Activated naive CD8-positive, alpha-beta T cell treated with anti-CD3 and anti-CD28 coated beads, Interleukin-2, amount 10 ng/mL, durations not matched to agents 7 days and 5 days (primary cell): ENCODE measurements at places on chromosomes 7 and 10. TPM values are rescaled to one million over a fixed set of nuclear protein-coding genes. Genes with fewer than 3 reads are reported as not detected.

DNA sequence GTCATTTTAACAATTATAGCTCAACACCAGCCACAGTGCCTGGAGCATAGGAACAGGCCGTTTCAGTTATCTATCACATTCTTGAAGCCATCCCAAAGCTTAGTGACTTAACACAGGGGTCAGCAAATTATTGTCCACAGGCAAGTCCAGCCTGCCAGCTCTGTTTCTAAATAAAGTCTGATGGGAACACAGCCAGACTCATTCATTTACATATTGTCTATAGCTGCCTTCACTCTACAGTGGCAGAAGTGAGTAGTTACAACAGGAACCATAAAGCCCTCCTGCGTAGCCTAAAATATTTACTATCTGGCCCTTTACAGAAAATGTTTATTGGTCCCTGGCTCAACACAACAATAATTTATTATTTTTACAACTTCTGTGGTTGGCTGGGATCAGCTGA is 407.5 kb upstream of the AUTS2 start:
- H3K36me3 ChIP-seq: no peaks in the 10 kb centered on the region
- DNase-seq: no peak
- no peak overlapping the region for H3K27ac ChIP-seq
- H3K27me3 ChIP-seq: no peaks in the 10 kb centered on the region

DNA sequence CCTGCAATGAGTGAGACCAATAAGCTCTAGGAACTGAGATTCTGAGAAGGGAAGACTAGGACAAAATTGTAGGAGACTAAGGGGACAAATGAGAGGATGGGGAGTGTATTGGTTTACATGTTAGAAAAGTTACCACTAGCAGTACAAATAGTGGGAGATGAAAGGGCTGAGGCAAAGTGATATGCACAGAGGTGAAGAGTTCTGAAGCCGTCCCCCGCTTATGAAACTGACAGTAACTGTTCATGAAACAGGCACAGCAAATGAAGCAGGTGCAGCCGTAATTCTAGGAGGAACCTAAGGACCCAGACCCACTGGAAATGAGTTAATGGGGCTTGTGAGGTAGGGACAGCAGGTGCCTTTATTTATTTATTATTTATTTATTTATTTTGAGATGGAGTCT is 211.3 kb downstream of the PRKG1 start:
- H3K27me3 ChIP-seq: no peaks in the 10 kb centered on the region
- no peaks in the 10 kb centered on the region for H3K4me1 ChIP-seq
- no peaks in the 10 kb centered on the region for H3K36me3 ChIP-seq
- no peak overlapping the region for H3K4me3 ChIP-seq
- no peak for DNase-seq

DNA sequence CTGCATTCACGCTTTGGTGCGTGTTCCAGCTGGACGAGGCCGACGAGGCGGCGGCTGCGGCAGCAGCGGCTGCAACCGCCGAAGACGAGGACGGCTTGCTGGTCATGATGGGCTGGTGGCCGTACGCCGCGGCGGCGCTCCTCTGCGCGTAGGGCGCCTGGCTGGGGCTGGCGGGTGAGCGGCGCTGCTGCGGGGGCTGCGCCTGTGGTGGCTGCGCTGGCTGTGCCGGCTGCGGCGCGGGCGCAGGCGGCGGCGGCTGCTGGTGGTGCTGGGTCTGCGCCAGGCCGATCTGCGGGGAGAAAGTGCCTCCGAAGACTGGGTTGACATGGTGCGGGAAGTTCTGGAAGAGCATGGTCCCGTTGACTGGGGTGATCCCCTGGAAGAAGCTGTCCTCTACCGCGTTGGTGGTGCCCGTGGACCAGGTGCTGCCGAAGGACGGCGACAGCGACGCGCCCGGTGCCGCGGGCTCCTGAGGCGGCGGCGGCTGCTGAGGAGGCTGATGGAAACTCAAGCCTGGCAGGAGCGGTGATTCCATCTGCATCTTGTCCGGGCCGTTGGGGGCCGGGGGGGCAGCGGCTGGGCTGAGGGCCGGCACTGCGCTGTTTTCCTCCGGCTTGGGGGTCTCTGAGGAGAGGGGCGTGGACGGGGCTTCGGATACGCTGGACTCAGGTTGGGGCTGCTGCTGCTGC is 51.1 kb downstream of the CPEB3 start:
- H3K36me3 ChIP-seq: peaks cover 20% of the 10 kb centered on the region
- peaks cover 7% of the 10 kb centered on the region for H3K27me3 ChIP-seq
- DNase-seq: peak; percentile 59
- peaks cover 19% of the 10 kb centered on the region for H3K4me1 ChIP-seq

- H3K4me1 ChIP-seq: no peaks in the 10 kb centered on the region
- DNase-seq: no peak
- no peak overlapping the region for H3K4me3 ChIP-seq
- peaks cover 8% of the 10 kb centered on the region for H3K27me3 ChIP-seq
- H3K36me3 ChIP-seq: no peaks in the 10 kb centered on the region
- no peak overlapping the region for H3K27ac ChIP-seq
Observed at GRCh38 chr10:117796130-117796745, 250.5 kb downstream of the RAB11FIP2 start.

- no peaks in the 10 kb centered on the region for H3K4me1 ChIP-seq
- DNase-seq: no peak
- no peaks in the 10 kb centered on the region for H3K36me3 ChIP-seq
- no peaks in the 10 kb centered on the region for H3K27me3 ChIP-seq
Observed at GRCh38 chr10:19788902-19789301, 27.3 kb upstream of the PLXDC2 start.

TMEM176B gene
- 0.82 TPM for total RNA-seq

CPVL gene
- 0.75 TPM for total RNA-seq

BTBD16 gene
- not detected for total RNA-seq
